Cortex of kidney (tissue), 1 donor: ENCODE measurements at places on chromosomes 11 and 22.

DNA sequence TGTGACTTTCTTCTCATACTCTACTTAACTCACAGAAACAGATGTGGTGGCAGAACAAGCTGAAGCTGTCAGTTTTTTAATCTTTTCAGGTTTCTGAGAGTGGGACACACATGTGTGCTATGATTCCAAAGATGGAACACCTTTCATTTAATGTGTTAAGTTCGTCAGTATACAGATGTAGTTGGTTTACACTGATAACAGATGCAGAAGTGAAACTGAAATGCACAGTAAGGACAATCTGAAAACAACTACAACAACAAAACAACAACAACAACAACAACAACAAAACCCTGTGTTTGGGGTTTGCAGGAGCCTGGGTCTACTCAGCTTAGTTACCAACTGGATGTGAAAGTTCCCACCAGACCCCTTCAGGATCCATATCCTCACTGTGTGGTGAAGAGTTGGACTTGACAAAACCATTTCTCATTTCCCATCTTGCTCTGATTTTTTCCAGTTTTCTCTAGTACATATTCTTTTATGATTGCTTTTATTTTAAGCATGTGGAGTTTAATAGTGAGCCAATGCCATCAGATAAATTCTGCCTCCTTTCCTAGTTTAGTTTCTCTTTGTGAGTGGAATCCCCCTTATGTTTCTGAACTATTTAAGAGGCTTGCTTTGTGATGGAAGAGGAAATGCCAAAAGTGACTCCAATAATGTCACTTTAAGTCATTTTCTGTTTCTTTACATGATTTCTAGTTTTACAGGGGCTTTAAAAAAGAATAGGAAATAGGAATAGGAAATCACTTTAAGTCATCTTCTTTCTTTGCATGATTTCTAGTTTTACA is 47.8 kb downstream of the ARHGAP42 start:
- DNase-seq, result no peak

DNA sequence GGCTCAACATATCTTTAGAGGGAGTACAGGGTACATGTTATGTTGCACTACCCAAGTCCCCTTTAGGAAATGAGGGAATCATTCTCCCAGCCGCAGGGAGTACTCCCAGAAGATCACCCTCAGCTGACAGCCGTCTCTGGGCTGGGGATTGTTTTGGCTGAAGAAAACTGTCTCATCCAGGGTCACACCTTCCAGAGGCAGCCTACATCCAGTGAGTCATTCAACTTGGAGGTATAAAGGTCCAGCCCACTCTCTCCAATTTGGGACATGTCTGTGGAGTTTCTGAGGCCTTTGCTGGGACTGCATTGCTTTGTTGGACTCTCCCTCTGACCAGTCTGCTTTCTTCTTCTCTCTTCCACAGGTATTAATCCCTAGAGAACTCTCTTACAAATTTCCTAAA is 42.1 kb downstream of the RASSF10 start:
- no peak for DNase-seq

GRCh38 chr22:32546496-32546895 is 71.9 kb downstream of the FBXO7 start:
- DNase-seq, result no peak

DNA sequence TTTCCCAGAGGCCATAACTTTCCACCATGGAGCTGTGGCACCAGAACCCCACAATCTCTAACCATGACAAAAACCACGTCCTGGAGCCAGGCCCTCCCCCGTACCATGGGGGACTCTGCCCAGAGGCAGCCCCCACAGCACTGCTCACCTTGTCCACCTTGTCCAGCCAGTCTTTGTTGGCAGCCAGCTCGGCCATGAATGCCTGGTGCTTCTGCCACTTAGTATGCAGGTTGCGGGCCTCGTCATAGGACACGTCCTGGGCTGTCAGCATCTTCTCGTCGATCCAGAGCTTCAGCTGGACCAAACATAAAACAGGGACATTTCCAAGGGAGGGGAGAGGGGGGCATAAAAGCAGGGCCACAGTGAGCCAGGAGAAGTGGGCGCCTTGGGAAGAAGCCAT is 20.8 kb upstream of the RBM4B start:
- DNase-seq, result no peak

GRCh38 chr11:33909150-33909549 is 17.3 kb upstream of the LMO2 start:
- DNase-seq, result no peak

GRCh38 chr22:43511276-43511910 is 99.6 kb downstream of the MPPED1 start:
- no peak for DNase-seq

- no peak for DNase-seq
Observed at GRCh38 chr22:24893341-24894070, 53.0 kb downstream of the LHFPL7 start.

DNA sequence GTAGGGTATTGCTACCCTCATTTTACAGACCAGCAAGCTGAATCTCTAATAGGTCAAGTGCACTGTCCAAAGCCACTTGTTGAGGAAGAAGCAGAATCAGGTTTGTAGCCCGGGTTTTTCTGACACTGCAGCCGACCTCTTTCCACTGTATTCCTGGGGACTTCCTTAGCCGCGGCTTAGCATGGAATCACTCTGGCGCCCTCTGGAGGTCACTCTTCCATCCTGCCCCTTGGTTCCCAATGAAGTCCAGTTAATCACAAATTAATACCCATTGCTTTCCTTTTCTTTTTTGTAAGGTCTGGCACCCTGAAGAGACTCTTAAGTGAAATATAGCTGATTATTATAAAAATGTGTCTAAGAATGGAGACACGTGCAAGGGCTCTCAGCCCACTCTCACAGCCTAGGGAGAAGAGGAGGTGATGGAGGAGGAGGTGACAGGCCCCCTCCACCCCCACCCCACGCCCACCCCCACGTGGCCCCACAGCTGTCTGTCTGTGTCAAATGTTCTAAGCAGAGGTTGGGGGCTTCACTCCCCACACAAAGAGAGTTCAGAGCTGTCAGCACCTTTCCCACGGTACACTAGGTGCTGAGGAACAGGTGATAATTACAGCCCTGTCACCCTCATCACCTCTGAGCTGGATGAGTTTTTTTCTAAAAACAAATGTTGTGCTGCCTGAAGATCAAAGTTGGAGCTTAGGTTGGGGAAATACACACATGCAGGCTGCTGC is 57.7 kb upstream of the DRD2 start:
- DNase-seq, result no peak

DNA sequence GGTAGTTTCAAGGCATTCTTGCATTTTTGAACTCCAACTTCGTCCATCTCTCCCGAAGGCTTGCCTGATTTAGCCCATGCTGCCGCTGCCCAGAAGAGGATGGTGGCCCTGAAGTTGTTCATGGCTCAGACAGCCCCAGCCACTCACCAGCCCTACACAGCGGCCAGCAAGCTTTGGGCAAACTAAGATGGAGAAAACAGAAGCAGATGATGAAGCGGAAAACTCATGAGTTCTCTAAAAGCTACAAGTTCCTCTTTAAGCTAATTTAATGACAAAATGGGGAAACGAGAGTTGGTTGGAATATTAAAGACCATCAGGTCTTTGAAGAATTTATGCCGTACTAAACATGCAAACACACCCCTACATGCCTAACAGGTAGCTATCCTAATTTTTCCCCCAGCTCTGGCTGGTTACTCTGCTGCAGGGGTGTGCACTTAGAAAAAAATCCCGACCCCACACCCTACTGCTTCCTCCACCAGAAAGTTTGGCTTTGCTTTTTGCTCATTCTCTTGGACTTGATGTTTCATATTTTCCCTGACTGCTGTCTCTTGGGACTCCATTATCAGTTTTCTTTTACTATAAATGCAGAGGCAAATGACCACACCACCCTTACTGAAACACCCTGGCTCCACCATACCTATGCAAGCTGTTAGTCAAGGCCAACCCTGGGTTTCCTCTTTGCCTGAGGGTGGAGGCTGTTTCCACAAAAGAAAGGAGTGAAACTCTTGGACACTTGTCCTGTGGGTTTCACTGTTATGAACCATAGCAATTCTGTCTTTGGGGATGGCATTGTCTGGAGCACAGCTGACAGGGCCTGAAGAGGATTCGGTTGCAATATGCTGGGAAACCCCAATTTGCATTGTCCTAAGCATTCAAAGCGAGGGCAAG is at the start of gene MPEG1:
Gene MPEG1, minus strand, starts transcription at position 184 of the 888 bp plus-strand sequence. Its CDS starts 62 bp downstream, at position 122.
- no peak for DNase-seq

GRCh38 chr11:31387379-31387778 is 17.7 kb downstream of the DNAJC24 start:
- DNase-seq, result no peak

GRCh38 chr22:28920757-28921584 is 37.6 kb downstream of the ZNRF3 start:
- no peak for DNase-seq

DNA sequence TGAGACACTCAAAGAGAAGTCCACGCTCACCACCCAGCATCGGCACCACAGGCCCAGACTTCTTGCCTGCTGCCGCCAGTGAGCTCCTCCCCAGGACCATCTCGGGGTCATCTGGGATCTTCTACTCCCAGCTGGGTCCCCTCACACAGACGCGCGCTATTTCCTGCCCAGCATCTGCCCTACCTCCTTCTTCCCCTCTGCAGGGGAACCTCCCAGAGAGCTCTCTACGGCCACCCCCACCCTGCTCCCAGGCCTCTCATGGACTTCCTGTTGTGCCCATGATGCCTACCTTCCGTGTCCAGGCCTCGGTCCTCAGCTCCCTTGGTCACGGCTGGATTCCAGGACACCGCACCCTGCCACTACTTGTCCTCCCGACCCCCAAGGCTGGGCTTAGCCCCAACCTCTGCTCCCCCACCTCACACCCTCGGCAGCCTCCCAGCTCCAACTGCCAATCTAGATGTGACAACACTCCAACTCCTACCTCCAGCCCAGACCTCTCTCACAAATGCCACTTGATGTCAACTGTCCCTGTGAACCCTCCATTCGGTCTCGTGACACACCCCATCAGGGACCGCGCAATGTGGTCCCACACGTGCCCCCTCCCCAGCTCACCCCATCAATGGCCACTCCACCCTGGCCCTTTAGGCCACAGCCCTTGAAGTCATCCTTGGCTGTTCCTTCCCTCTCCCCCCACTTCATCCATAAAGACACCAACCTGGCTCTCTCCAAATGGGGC is 45.3 kb downstream of the SGSM3 start:
- DNase-seq, result no peak

DNA sequence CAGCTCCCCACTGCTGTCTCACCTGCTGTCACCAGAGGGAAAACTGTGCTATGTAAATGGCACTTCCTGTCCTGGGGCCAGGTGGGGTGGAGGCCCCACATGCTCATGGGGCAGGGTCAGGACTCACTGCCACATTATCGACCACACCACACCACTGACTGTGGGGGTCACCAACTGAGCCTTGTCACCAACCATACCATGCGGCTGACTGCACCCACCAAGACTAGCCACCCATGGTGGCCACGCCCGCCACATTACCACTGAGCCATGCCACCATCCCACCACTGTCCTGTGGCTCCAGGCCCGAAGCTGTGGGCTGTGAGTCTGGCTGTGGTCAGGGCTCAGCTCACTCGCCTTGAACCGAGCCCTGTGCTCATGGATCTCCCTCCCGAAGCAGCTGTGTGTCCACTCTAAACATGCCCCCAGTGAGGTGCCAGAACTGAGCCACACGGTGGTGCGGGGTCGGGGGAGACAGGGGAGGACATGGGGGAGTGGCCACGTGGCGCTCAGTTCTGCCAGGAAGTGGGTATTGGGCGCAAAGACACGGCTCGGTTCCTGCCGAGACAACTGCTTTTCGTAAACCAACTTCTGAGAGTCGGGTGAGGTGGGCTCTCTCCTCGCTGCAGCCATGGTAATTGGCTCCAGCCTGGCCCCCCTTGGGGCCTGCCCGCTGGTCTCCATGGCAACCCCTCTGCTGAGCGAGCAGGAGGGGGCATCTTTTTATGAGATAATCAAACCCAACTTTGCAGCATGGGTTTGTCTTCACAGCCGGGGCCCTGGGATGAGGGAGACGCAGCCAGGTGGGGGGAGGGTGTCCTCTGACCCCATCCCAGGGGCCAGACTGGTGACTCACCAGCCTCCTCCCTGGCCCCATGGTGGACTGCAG is 23.2 kb downstream of the RTN4R start:
- no peak for DNase-seq

DNA sequence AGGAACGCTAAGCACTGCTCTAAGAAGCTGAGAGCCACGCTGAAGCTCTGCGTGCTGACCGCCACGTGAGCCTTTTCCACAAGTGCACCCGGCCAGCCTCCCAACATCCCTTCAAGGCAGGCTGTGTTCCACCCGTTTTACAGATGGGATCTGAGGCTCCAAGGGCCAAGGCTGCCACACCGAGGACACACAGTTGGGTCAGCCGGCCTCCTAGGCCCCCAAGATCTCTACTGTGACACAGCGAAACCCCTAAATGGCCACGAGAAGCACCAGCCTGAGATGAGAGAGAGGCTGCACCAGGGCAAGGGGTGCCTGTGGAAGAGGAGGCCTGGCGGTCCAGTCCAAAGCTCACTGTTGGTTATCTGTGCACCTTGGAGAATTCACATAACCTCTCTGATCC is 11.8 kb upstream of the CD5 start:
- no peak for DNase-seq

- DNase-seq, result no peak
Observed at GRCh38 chr22:38455530-38456271, 702 bp upstream of the KCNJ4 start.

DNA sequence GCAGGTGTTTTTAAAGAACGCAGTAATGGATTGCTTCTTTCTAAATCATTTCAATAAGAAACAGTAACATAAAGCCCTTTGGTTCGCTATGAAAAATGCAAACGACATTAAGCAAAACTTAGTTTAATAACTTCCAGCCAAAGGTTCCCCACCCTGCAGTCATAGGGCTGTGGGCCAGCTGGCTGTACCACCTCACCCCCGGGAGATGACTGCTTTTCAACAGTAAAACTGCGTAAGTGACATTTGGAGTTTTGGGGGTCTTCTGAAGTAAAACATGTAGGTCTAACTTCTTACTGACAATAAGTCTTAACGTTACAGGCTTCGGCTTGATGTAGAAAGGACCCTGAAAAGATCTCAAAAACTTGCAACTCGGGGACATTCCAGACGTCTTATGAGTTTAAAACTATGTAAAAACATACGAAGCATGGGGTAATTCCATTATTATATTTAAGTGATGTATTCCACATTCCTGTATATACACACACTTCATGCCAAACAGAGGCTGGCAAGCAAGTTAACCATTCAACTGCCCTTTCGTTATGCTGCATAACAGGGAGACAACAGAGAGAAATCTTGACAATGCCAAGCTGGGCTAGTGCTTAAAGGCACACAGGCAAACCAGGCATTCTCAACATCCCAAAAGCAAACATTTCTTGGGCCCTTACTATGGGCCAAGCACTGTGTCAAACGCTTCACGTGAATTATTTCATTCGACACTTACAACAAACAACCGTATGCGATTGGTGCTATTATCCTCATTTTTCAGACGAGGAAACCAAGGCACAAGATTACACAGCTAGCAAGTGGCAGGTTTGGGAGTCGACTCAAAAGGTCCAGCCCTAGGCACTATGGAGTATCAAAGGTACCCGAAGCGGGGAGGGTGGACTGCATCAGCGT is 1.2 kb downstream of the MRTFA start:
- no peak for DNase-seq

- no peak for DNase-seq
Observed at GRCh38 chr11:10311802-10312201, 6.9 kb downstream of the ADM start.

DNA sequence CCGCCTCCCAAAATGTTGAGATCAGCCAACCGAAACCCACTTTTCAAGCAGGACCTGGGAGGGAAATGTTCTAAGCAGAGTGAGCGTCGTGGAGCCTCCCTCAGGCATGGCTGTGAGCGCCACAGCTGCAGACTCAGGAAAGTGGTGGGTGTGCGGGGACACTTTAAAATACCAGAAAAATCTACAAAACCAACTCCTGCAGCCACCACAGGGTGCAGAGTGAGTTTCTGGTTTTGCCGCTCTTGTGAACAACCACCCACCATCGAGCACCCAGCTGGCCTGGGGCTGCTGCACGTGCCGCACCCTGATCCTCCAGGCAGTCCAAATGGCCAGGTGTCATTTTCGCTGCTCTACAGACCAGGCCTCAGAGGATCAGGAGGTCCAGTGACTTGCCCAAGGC is 46.9 kb downstream of the CELSR1 start:
- no peak for DNase-seq
